ENCODE measurements at places on chromosomes 16 and 17.
A peak's percentile ranks its signal among the peaks of the same experiment; 100 is the strongest.

DNA sequence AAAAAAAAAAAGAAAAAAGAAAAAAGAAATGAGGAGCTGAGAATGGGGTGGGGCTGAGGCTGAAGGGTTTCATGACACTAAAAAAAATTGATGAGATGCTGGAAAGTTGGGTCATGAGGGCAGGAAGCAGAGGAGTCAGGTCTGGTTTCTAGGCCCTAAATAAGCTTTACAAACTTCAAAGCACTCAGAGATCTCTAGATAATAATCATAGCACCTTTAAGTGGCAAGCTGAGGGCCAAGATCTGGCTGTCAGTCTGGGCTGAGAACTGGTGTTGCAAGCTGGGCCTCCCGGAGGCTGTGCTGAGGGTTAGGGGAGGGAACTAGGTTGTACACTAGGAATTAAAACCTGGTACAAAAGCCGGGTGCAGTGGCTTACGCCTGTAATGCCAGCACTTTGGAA is 6.4 kb downstream of the ZNF764 start:
- DNase-seq, result peak; percentile 35

GRCh38 chr17:50461550-50462132 is 7.0 kb downstream of the CHAD start:
- DNase-seq, result no peak

DNA sequence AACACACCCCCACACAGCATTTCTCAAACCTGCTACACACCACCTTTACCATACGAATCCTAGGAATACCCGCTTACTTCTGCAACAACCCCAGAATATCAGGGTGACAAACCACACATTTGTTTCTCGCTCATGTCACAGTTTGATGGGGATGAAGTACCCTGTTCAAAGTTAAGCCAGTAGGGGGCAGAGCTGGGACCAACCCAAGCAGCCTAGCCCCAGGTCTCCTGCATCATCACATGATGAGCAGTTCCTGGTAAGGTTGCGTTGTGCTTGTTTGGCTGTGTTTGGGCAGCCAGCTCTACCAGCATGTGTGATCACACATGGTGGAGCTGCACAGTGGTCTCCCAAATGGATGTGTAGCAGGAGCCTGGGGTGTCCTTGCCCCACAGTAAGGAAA is 103.6 kb upstream of the C16orf82 start:
- no peak for DNase-seq

GRCh38 chr16:50297301-50298074 is 31.1 kb downstream of the ADCY7 start:
- DNase-seq, result no peak

- DNase-seq, result no peak
These were observed 26.5 kb upstream of the ZNF469 start for GRCh38 chr16:88356124-88356726.

DNA sequence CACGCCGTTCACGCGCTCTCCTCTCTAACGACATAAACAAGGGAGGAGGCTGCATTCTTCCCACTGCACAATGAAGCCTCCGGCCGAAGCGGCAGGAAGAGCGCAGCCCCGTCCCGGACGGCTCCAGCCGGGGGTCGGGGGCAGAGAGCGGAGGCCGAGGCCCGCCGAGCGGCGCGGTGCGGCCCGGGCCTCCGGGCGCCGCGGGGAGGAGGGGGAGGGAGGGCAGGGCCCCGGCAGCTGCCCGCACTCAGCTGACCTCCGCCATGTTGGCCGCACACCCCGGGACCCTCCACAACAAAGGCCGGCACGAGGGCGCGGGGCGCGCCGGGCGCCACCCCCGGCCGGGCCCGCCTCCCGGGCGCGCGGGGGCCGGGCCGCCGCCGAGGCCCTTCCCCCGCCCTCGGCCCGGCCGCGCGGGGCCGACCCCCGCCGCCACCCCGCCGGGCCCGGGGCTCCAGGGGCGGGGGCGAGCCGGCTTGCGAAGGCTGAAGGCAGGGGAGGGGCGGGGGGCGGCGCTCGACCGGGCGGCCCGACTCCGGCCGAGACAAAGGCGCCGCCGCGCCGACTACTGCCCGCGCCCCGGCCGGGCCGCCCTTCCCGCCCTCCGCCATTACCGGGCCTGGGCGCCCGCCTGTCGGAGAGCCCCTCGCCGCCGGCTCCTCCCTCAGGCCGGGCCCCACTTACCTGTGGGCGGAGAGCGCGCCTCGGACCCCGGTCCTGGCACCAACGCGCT is 527 bp downstream of the SIAH1 start:
- no peak for DNase-seq

DNA sequence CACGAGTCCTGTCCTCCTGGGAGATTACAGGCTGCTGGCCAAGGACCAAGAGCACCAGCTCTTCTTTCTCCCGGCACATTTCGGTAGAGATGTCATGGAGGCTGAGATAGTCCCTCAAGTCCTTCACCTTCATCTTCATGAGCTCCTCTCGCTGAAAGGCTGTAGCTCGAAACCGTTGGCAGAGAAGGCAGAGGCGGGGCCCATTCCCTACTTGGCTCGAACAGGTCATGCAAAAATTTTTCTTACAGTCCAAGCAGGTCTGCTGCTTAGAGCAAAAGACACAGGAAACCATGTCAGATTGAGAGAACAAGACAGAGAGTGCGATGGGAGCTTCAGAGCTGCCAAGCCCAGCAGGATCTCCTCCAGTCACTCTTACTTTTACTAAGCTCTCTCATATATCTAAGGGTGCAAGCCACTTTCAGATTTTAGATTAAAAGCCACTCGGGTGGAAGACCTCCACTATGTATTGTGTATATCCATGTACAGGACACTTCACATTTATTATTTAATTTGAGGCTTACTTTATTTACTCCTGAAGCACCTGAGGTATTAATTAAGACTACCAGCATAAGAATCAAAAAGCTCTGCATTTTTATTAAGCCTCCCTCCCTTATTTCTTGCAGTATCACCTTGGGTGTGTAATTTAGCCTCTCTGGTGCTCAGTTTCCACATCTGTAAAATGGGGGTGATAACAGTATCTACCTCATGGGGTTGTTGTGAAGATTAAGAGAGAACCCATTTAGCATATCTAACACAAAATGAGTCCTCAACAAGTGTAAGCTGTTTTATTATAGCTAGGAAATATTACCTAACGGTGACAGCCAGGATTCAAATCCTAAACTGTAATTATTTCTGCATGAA is 41.4 kb downstream of the LIG3 start:
- DNase-seq, result no peak

DNA sequence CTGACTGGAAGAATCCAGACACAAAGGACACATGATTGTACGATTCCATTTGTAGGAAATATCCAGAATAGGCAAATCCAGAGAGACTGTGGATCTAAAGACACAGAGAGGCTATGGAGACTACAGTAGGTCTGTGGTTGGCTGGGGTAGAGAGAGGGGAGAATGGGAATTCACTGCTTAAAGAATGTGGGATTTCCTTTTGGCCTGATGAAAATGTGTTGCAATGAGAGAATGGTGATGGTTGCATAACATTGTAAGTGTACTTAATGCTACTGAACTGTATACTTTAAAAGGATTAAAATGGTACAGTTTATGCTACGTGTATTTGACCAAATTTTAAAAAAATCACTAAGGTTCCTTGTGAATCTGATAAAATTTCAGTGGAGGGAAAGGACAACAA is 62.1 kb downstream of the GPRC5B start:
- DNase-seq, result no peak

DNA sequence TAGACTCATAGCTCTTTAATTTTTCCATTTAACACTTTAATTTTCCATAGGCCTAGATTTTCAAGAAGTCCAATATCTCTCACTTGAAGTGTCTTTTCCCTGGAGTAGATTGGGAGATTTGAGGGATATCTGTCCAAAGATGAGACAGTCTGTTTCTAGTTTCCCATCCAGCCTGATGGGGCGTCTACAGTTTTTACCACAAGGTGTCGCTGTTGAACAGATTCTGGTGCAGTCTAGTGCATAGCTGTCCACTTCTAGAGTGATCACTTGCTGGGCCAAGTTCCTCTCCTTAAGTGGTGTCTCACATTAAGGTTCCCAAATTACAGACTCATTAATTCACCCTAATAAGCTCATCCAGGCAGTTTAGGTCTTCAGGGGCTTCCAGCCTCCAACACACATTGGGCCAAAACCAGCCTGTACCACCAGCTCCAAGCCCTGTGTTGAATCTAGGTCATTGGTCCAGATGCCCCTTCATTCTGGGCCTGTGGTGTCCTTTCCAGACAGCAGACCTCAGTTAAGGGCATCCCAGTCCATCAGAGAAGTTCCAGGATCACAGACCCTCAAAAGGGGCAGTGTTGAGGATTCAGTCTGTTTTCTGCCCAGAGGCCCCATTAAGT is 9.4 kb downstream of the SNX20 start:
- no peak for DNase-seq

GRCh38 chr17:50115756-50116155 is 14.2 kb downstream of the SAMD14 start:
- DNase-seq, result no peak

- DNase-seq, result peak; percentile 77
These were observed 5.5 kb downstream of the IGSF6 start for GRCh38 chr16:21646721-21647561.

- DNase-seq, result no peak
These were observed 6.9 kb downstream of the GNAO1 start for GRCh38 chr16:56198006-56198754.

- no peak for DNase-seq
These were observed 16.7 kb upstream of the ALKBH5 start for GRCh38 chr17:18166894-18167293.

- DNase-seq, result peak; percentile 65
These were observed 1.4 kb upstream of the VAMP2 start for GRCh38 chr17:8163978-8164814.

GRCh38 chr16:17448640-17449638 is 21.8 kb downstream of the XYLT1 start:
- peak; percentile 8 for DNase-seq

DNA sequence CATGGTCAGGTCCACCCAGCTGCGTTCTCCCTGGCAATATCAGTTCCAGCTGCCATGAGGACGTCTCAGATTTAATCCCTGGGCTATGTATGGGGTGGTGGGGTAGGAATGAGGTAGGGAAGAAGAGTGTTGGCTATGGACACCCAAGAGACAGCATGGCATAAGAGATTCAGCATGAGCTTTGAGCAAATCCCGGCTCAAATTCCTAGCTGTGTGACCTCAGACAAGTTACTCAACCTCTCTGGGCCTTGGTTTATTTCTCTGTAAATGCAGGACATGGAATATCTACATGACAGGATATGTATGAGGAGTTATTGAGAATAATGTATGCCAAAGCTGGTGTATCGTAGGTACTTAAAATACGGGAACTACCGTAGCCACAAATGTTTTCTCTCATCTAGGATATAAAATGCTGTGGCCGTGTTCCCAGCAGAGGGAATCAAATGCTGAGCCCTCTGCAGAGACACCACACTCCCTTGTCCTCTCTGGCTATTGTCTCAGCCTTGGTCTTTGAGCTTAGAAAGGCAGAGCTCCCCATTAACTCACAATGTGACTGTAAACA is 17.8 kb upstream of the LHX1 start:
- DNase-seq, result no peak

DNA sequence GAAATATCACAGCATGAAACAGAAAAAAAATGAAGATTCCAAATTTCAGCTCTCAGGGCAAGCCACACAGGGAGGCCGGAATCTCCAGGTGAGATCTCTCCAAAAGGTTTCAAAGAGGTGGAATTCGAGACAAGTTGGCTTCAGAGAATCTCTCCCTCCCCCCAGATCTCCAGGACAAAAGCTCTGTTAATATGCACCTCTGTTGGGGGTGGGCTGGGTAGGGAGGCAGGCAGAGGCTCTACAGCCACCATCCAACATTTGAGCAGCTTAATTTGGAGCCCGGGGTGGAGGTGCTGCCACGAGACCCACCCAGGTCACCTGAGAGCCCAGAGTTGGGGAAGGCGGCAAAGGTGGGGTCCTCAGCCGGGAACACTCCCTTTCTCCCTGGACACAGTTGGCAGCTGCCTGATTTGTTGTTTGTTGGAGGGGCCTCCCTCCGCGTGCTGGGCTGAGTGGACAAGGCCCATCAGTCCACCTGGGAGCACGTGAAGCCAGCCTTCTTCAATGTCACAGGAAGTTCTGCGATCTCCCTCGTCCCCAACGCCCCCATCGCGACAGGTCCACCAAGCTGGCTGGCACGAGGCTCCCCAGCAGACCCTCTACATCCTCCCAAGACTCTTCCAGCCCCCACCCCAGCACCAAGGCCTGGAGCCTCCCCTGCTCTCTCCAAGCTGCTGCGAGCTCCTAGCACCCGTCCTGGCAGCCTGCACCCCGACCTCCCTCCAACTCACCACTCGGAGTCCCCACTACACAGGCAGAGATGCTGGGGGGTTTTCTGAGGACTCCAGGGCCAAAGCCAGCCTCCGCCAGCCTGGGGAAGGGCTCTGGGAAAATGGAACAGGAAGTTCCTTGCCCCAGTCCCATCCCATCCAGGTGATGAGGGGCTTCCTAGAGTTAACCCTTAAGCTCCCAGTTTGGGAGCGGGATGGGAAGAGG is at the start of gene ZSCAN10:
Gene ZSCAN10, minus strand, starts transcription at position 836 of the 936 bp plus-strand sequence. CDS start 6,357 bp downstream, outside the sequence.
- no peak for DNase-seq

- DNase-seq, result no peak
These were observed 4.6 kb upstream of the NPRL3 start for GRCh38 chr16:143047-143446.

DNA sequence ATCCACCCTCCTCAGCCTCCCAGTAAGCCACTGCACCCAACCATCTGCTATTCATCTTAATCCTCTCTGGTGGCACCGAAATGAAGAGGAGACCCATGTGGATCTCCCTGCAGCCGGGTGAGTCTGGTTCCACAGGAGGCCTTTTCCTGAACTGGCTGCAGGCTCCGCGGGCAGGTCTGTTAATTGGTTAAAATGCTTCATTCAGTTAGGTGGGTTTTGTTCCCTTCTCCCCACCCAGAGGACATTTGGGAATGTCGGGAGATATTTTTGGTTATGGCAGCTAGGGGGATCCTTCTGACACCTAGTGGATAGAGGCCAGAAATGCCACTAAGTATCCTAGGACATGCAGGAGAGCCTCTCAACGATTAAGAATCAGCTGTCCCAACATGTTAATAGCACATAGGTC is 16.7 kb downstream of the C16orf54 start:
- no peak for DNase-seq

DNA sequence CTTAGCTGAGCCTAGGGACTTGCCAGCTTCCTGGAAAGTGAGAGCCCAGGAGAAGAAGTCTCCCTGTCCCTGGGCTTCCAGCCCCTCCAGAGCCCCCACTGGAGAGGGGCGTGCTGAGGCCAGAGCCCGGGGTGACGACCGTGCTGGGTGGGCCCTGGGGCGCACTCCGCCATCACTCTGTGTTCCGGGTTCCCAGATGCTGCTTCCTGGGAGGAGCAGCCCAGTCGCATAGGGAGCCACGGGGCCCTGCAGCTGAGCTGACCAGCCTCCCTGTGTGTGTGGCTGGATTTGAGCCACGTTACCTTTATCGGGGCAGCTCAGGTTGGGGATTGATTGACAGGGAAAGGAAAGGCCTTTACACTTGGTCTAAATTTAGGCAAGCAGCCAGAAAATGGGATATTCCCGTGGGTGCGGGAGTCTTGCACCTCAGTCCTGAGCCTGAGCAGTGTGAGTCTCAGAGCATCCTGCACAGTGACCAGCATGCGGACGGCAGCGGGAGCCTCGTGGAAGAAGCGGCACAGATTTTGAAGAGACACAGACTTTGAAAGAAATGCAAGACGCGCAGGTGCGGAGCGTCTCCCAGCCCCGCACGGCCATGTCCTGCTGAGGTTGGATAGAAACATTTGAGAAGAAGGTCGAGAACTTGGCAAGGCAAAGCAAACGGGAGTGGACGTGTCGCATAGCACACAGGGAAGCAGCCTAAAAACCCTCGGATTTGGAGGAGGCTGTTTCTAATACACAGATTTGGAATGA is 51.3 kb upstream of the ZNF750 start:
- no peak for DNase-seq

Data from stimulated activated CD8-positive, alpha-beta memory T cell treated with anti-CD3 and anti-CD28 coated beads, Interleukin-7, amount 100 ng/mL, for 4 hours (primary cell).